ENCODE measurements at places on chromosomes 13 and 19.

GRCh38 chr13:30391956-30392680, 30.2 kb upstream of the UBE2L5 start:
- H3K4me3 ChIP-seq, result no peak overlapping the region
- no peak overlapping the region for H3K27ac ChIP-seq
- H3K36me3 ChIP-seq, result no peaks in the 10 kb centered on the region
- H3K27me3 ChIP-seq, result peaks cover 16% of the 10 kb centered on the region

DNA sequence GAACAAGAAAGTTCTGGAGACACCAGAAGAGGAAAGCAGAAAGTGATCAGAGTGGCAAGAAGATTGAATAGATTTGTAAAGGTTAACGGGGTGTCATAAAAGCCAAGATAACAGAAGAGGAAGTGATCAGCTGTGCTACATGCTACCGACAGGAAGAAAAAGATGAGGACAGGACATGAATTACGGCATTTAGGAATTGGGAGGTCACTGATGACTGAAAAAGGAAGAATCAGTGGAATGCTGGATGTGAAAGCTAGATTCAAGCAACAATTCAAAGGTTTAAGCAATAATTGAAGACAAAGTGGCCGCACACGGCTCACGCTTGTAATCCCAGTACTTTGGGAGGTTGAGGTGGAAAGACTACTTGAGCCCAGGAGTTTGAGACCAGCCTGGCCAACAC, 15.1 kb downstream of the ZNF160 start:
- H3K27ac ChIP-seq, result peak overlapping the region; percentile 7
- no peaks in the 10 kb centered on the region for H3K4me1 ChIP-seq
- H3K4me3 ChIP-seq, result no peak overlapping the region
- H3K27me3 ChIP-seq, result peaks cover 3% of the 10 kb centered on the region

- no peak for DNase-seq
These were observed 18.2 kb downstream of the ZNF507 start for GRCh38 chr19:32363632-32364031.

DNA sequence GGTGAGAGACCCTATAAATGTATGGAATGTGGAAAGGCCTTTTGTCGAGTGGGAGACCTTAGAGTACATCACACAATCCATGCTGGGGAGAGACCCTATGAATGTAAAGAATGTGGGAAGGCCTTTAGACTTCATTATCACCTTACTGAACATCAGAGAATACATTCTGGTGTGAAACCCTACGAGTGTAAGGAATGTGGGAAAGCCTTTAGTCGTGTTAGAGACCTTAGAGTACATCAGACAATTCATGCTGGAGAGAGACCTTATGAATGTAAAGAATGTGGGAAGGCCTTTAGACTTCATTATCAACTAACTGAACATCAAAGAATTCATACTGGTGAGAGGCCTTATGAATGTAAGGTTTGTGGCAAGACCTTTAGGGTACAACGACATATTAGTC, 17.1 kb downstream of the ZNF546 start:
- H3K27ac ChIP-seq, result no peak overlapping the region
- no peaks in the 10 kb centered on the region for H3K27me3 ChIP-seq
- H3K4me1 ChIP-seq, result no peaks in the 10 kb centered on the region
- H3K36me3 ChIP-seq, result peaks cover 84% of the 10 kb centered on the region
- DNase-seq, result no peak

- no peak for DNase-seq
- H3K4me1 ChIP-seq, result peaks cover 38% of the 10 kb centered on the region
- H3K27me3 ChIP-seq, result peaks cover 3% of the 10 kb centered on the region
- no peaks in the 10 kb centered on the region for H3K36me3 ChIP-seq
- H3K4me3 ChIP-seq, result no peak overlapping the region
These were observed 83.3 kb downstream of the KLF5 start for GRCh38 chr13:73142071-73142470.

GRCh38 chr19:29676586-29676985, 11.3 kb downstream of the PLEKHF1 start:
- H3K4me3 ChIP-seq, result no peak overlapping the region
- H3K36me3 ChIP-seq, result no peaks in the 10 kb centered on the region
- peak overlapping the region; percentile 71 for H3K27ac ChIP-seq

GRCh38 chr19:32798201-32798600, 71.4 kb downstream of the SLC7A9 start:
- DNase-seq, result no peak
- peaks cover 11% of the 10 kb centered on the region for H3K27me3 ChIP-seq
- H3K27ac ChIP-seq, result no peak overlapping the region
- H3K4me3 ChIP-seq, result no peak overlapping the region
- peaks cover 27% of the 10 kb centered on the region for H3K4me1 ChIP-seq

- peaks cover 6% of the 10 kb centered on the region for H3K36me3 ChIP-seq
- peaks cover 71% of the 10 kb centered on the region for H3K4me1 ChIP-seq
- no peaks in the 10 kb centered on the region for H3K27me3 ChIP-seq
- no peak for DNase-seq
These were observed 7.9 kb downstream of the ZNF787 start for GRCh38 chr19:56113074-56113632.

DNA sequence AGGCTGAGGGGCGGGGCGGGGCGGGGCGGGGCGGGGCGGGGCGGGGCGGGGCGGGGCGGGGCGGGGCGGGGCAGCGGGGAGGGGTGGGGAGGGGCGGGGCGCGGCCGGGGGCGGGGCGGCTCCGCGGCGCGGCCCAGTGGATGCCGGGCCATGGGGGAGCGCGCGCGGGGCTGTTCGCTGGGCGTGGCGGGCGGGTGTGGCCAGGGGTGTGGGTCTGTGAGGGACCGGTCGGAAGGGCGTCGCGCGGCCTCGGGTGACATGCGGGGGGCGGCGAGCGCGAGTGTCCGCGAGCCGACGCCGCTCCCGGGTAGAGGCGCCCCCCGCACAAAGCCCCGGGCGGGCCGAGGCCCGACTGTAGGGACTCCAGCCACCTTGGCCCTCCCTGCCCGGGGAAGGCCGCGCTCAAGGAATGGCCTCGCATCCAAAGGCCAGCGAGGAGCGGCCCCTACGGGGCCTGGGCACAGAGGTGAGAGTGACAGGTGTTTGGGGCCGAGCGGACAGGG, at the start of gene ZFP28:
TSS of gene ZFP28 (plus strand) at position 188 of the 503 bp plus-strand sequence. CDS start at position 259, 71 bp downstream.
- H3K4me3 ChIP-seq, result peak within 1 kb of the TSS; percentile 84
- peaks cover 53% of the 10 kb centered on the region for H3K36me3 ChIP-seq
- H3K4me1 ChIP-seq, result no peaks in the 10 kb centered on the region
- peak within 1 kb of the TSS; percentile 91 for H3K27ac ChIP-seq
- H3K27me3 ChIP-seq, result no peaks in the 10 kb centered on the region

DNA sequence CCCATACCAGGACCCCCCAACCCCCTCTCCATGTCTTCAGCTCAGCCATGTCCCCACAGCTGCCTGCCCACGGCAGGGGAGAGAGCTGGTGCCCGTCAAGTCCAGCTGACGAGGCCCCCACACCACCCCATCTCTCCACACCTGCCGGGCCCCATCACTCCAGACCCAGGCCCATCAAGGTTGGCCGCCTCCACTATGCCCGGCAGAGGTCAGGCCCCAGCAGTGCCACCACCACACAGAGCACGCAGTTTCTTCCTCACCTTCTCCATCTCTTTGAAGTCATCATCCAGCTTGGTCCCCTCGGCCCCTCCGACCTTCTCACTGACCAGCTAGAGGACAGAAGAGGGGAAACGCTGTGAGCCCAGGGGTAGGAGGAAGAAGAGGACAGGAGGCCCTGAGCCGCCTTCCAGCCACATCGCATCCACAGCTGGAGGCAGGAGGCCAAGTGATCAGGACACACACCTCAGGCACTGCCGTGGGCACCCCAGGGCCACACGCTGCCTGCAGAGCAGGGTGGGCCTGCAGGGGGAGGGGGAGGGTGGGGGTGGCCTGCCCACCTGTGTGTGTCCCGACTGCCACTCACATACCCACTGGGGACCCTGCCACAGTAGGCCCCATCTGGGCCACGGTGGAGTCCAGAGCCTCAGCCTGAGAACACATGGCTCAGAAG, 23.4 kb downstream of the MPND start:
- peak overlapping the region; percentile 90 for H3K27ac ChIP-seq
- H3K4me3 ChIP-seq, result no peak overlapping the region
- H3K4me1 ChIP-seq, result peaks cover 46% of the 10 kb centered on the region
- no peak for DNase-seq
- H3K36me3 ChIP-seq, result no peaks in the 10 kb centered on the region
- H3K27me3 ChIP-seq, result no peaks in the 10 kb centered on the region

DNA sequence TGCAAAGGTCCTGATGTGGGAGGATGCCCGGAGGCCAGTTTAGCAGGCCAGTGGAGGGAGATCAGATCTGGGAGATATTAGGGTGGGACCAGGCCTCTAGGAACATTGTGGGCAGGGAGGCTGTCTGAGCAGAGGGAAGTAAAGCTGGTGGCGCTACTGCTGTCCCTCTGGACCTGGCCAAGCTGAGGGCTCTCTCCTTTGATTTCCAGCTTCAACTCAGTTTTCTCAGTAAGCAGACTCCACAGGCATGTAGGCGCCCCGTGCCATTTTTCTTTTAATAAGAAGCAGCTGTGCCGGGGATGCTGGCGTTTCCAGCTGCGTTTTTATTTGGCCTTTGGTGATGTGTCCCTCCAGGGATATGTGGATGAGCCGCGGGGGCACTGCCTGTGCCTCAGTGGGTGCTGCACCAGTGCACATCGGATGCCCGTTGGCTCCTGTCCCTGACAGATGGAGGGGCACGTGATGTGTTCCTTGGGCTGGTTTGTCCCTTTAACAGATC, 6.7 kb downstream of the DNM2 start:
- H3K27me3 ChIP-seq, result no peaks in the 10 kb centered on the region
- H3K27ac ChIP-seq, result peak overlapping the region; percentile 51
- H3K36me3 ChIP-seq, result peaks cover 33% of the 10 kb centered on the region
- H3K4me1 ChIP-seq, result peaks cover 6% of the 10 kb centered on the region

- DNase-seq, result no peak
- no peak overlapping the region for H3K4me3 ChIP-seq
- no peaks in the 10 kb centered on the region for H3K27me3 ChIP-seq
These were observed 85.6 kb upstream of the RXFP2 start for GRCh38 chr13:31653730-31654129.

DNA sequence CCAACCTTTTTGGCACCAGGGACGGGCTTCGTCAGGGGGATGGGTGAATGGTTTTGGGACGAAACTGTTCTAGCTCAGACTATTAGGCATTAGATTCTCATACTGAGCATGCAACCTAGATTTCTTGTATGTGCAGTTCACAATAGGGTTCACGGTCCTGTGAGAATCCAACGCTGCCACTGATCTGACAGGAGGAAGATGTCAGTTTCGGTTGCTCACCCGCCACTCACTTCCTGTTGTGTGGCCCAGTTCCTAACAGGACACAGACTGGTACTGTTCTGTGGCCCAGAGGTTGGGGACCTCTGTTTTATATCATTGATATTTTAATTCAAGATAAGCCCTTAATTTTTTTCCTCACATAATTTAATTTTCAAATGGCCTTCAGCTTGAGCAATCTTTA, 26.7 kb upstream of the TDRD3 start:
- H3K27me3 ChIP-seq, result peaks cover 7% of the 10 kb centered on the region
- H3K36me3 ChIP-seq, result no peaks in the 10 kb centered on the region
- H3K4me3 ChIP-seq, result no peak overlapping the region
- H3K27ac ChIP-seq, result no peak overlapping the region
- no peak for DNase-seq

GRCh38 chr19:46759817-46760333, 13.6 kb upstream of the STRN4 start:
- H3K36me3 ChIP-seq, result peaks cover 14% of the 10 kb centered on the region
- H3K27ac ChIP-seq, result no peak overlapping the region

DNA sequence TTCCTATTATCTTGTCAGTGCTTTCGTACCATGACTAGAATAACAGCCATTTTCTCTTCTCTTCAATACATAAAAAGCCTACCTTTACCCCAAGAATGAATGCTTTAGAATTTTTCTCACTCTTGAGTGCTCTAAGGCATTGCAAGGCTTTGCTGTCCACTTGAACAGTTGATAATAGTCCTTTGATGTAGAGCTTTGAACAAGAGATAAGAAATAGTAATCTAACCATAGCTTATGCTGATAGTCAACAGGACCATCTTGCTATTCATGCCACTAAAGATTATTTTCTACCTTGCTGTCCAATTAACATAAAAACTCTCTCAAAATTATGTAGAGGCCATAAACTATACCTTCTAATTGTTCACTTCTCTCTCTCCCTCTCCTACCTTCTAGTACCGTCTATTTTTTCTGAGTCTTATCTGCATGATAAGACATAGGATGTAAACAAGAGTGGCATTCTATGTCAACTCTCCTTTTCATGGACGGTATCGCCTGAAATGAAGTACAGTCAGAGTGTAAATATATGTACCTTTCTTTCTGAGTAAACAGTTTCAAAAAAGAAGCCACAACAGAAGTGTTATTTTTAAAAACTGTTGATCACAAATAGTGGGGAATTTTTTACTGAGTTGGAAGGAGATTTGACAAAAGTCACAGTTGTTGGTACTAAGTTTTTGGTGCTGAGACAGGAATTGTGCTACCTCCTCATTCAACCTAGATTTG, 297.9 kb downstream of the NDFIP2 start:
- H3K27me3 ChIP-seq, result no peaks in the 10 kb centered on the region
- H3K4me1 ChIP-seq, result peaks cover 86% of the 10 kb centered on the region
- H3K27ac ChIP-seq, result no peak overlapping the region
- DNase-seq, result no peak
- H3K4me3 ChIP-seq, result no peak overlapping the region

GRCh38 chr13:35646056-35646774, 169.7 kb upstream of the MAB21L1 start:
- H3K27me3 ChIP-seq, result peaks cover 6% of the 10 kb centered on the region
- H3K4me1 ChIP-seq, result no peaks in the 10 kb centered on the region
- no peak overlapping the region for H3K27ac ChIP-seq
- H3K36me3 ChIP-seq, result peaks cover under 1% of the 10 kb centered on the region
- H3K4me3 ChIP-seq, result no peak overlapping the region
- DNase-seq, result no peak

DNA sequence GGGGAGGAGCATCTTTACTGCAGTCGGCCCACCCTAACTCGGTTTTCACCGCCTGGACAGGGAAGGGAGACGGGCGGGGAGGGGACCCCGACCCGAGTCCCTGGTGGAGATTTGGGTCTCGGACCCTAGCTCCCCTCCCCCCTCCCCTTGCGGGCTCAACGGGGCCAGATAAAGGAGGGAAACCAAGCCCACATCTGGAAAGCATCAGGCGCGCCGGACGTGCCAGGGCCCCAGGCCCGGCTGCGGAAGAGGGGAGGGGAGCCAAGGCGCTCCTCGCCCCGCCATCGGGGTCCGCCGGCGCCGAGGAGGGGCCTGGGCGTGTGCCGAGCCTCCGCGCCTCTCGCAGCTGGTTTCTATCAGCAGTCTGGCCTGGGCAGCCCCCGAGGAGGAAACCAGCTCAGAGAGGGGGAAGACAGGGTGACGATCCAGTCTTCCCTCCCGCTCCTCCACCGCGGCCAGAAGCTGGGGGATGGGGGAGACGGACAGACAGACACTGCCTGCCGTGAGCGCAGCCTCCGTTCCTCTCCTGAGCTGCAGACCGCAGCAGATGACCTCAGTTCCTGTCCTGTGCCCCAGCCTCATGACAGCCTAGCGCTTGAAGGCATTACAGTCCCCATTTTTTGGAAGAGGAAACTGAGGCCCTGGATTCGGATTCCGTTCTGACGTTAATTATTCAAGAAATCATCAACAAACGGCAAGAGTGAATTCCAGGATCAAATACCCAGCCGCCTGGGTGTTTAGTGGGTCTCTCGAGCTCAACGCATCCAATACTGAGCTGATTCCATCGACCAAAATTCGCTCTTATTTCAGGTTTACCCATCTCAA, 3.6 kb upstream of the GNG8 start:
- no peak overlapping the region for H3K27ac ChIP-seq
- peaks cover 44% of the 10 kb centered on the region for H3K27me3 ChIP-seq
- H3K36me3 ChIP-seq, result no peaks in the 10 kb centered on the region
- H3K4me1 ChIP-seq, result peaks cover 12% of the 10 kb centered on the region

Measured in nephron progenitor cell (in vitro differentiated cells).